Progenitor cell of endocrine pancreas (in vitro differentiated cells): ENCODE measurements at places on chromosomes 1 and 21. TPM values are rescaled to one million over a fixed set of nuclear protein-coding genes. Genes with fewer than 3 reads are reported as not detected.

Gene GPA33
- total RNA-seq: not detected in 2 replicates

Gene ZNF124
- total RNA-seq: 233 and 273 TPM in 2 replicates

Gene VWA5B1
- 0.19 and 0.24 TPM in 2 replicates for total RNA-seq

Gene PGLYRP4
- not detected in 2 replicates for total RNA-seq

Gene TDRD10
- not detected in 2 replicates for total RNA-seq

Gene B3GALT5
- total RNA-seq: 0.86 and 1.6 TPM in 2 replicates

Gene BTBD8
- 7.7 and 8.2 TPM in 2 replicates for total RNA-seq

Gene SLC1A7
- total RNA-seq: not detected in 2 replicates

Gene GJA4
- 42.2 and 48.0 TPM in 2 replicates for total RNA-seq

Gene COL9A2
- total RNA-seq: 48.1 and 53.8 TPM in 2 replicates

Gene RASAL2
- total RNA-seq: 28.5 and 30.5 TPM in 2 replicates

Gene SPATA1
- 1.9 and 2.5 TPM in 2 replicates for total RNA-seq

Gene SFT2D2
- 55.3 and 58.7 TPM in 2 replicates for total RNA-seq

Gene TEX38
- 0.31 and 0.38 TPM in 2 replicates for total RNA-seq

Gene PTGER3
- 3.0 and 3.1 TPM in 2 replicates for total RNA-seq

Gene SPRR2A
- total RNA-seq: not detected in 2 replicates

Gene C8A
- 0.77 and 0.98 TPM in 2 replicates for total RNA-seq

Gene HSPB7
- not detected in 2 replicates for total RNA-seq

Gene PDC
- not detected in 2 replicates for total RNA-seq

Gene RHOU
- 54.4 and 56.3 TPM in 2 replicates for total RNA-seq

Gene TRIM67
- 0.05 and 0.09 TPM in 2 replicates for total RNA-seq

Gene AQP10
- total RNA-seq: 0.64 and 0.96 TPM in 2 replicates

Gene ADGRB2
- total RNA-seq: 4.6 and 5.5 TPM in 2 replicates

Gene ALX3
- total RNA-seq: 2.8 and 3.7 TPM in 2 replicates

Gene NUDT4B
- 0.78 and 1.7 TPM in 2 replicates for total RNA-seq

Gene DYNLT4
- total RNA-seq: 0.55 and 0.79 TPM in 2 replicates

Gene FOXD3
- not detected in 2 replicates for total RNA-seq

Gene RAP1GAP
- 15.3 and 16.1 TPM in 2 replicates for total RNA-seq

Gene FAM177B
- total RNA-seq: not detected in 2 replicates

Gene LENEP
- 0.84 TPM in 2 replicates for total RNA-seq

Gene WDR64
- 0.07 TPM in 1 of 2 replicates, not detected in the other for total RNA-seq

Gene IFI44
- not detected in 2 replicates for total RNA-seq

Gene KTI12
- 8.3 and 8.5 TPM in 2 replicates for total RNA-seq

Gene USP25
- 48.8 and 50.3 TPM in 2 replicates for total RNA-seq

Gene OPRD1
- 0.67 and 0.71 TPM in 2 replicates for total RNA-seq

Gene TEDDM1
- not detected in 2 replicates for total RNA-seq

Gene ZSWIM5
- 8.5 and 9.2 TPM in 2 replicates for total RNA-seq

Gene UBR4
- total RNA-seq: 153 and 155 TPM in 2 replicates

Gene IFNAR1
- 18.3 and 19.6 TPM in 2 replicates for total RNA-seq

Gene CFHR3
- 0.31 and 0.55 TPM in 2 replicates for total RNA-seq

Gene CD34
- 0.07 TPM in 1 of 2 replicates, not detected in the other for total RNA-seq

Gene METTL25B
- total RNA-seq: 40.0 and 42.4 TPM in 2 replicates

Gene HTR6
- not detected in 2 replicates for total RNA-seq

Gene CA14
- total RNA-seq: 13.1 and 16.6 TPM in 2 replicates
